ENCODE measurements at places on chromosomes 7 and 10. TPM values are rescaled to one million over a fixed set of nuclear protein-coding genes. Genes with fewer than 3 reads are reported as not detected.

DNA sequence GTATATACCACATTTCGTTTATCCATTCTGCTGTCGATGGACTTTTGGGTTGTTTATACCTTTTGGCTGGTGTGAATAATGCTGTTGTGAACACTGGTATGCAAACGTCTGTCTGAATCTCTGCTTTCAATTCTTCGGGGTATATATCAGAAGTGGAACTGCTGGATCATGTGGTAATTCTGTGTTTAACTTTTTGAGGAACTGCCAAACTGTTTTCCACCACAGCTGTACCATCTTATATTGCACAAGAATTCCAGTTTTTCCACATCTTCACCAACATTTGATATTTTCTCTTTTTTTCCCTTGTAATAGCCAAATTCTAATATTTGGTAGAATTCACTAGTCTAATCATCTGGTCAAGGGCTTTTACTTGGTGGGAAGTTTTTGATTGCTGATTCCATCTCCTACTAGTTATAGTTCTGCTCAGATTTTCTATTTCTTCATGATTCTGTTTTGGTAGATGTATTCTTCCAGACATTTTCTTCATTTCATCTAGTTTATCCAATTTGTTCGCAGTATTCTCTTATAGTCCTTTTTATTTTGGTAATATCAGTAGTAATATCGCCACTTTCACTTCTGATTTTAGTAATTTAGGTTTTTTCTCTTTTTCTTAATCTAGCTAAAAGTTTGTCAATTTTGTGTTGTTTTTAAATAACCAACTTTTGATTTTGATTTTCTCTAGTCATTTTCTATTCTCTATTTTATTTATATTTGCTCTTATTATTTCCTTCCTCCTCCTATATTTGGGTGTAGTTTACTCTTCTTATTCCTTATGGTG, 271.2 kb downstream of the ZEB1 start:
- no peak for DNase-seq

Gene EN2
- not detected for total RNA-seq

DNA sequence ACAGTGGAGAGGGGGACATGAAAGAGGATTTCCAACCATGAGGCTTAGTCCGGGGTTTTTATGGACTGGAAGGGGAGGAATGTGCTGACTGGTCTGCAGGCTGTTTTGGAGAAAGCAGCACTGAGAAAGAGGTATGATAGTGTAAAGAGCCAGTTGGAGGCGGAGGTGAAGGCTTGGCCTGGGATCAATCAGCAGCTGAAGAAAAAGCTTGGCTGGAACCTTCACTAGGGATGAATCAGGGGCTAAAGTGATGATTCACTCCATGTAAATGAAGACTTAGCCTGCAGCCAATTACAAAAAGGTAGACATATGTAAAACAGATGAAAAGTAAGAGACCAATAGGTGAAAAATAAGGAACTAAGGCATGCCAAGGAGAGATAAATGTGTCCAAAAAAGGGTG, 1382.6 kb downstream of the GATA3 start:
- DNase-seq = peak; percentile 21

Gene PPP1R17
- not detected for total RNA-seq

DNA sequence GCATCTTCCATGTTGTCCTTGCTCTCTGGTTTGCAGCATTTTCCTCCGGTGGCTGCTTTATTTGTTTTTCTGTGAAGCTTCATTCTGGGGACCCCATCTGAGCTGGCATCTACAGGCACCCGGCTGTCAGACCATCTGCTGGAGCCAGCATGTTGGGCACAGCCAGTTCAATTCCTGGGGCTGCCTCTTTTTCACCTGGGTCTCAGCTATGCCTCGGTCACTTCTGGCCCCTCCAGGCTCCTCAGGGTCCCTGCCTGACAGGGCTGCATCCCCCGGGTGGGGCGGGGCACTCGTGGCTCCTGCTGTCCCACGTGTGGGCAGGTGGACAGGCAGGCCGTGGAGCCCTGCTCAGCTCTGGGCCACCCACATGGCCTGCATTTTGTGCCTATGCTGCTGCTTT, 8.1 kb downstream of the SCART1 start:
- no peak for DNase-seq

Gene MACC1
- total RNA-seq = 0.11 TPM

Gene BTBD16
- total RNA-seq = not detected

DNA sequence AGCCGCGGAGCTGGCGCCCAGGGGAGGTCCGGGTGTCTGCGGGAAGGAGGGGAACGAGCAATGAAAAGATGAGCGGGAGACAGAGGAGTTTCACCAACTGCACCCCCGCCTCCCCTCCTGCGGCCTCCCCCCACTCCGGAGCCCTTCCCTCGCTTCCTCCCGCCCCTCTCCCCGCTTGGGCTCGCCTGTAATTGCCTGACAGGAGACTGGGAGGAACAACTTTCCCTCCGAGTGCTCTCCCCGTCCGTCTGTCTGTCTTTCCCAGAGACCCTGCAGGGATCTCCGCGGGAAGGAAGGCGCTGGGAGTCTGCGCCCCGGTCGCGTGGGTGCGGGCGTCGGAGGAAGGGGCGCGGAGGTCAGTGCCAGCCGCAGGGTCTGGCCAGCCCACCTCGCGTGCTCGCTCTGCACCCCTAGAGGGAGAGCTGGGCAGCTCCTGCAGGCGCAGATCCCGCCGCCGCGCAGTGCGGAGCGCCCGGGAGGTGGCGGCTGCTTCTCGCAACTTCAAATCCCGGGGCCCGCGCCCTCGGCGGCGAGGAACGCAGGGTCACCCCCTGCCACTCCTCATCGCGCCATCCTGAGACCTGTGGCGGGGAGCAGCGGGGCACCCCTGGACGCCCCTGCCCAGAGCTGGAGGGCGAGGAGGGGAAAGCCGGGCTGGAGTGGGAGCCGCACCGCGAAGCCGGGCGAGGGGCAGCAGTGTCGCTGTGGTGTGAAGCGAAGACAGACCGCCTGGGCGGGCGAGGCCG, 511 bp upstream of the NRP1 start:
- DNase-seq = peak; percentile 93

GRCh38 chr10:58854811-58855210, 321.6 kb upstream of the PHYHIPL start:
- DNase-seq = no peak

DNA sequence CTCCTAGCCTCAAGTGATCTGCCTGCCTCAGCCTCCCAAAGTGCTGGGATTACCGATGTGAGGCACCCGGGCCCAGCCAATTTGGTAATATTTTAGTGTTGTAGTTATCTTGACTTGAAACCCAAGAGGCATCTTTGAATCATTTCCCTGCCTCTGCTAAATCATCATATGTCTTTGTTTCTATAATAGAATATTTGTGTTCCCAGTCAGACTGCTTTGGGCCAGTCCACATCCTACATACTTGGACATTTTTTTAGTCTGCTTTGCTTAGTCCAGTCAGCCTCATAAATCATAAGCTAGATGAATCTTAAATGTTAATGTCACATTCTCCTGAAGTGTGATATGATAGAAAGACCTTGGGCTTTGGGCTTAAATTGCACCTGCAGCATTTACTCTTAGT, 5.9 kb downstream of the STAM start:
- DNase-seq = peak; percentile 68

DNA sequence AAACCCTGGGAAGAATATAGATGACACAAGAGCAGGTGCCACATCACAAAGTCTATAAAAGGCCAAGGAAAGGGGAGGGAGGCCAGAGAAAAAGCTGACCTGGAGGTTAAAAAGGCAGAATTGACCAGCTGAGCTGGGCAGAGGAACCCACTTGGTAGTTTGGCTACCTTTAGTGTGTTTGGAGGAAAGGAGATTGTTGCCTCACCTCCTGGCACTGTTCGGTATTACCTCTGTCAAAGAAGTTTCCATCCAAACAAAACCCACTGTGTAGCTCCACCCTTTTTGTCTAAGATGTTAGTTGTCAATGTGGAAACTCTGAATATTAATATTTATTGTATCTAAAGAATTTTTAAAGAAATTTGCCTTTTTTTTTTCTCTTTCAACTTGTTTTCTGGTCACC, 23.4 kb downstream of the ENTPD7 start:
- DNase-seq = peak; percentile 20

- peak; percentile 44 for DNase-seq
These were observed 78.1 kb downstream of the ARL4A start for GRCh38 chr7:12765431-12766100.

- peak; percentile 96 for DNase-seq
These were observed 10.0 kb downstream of the KLF6 start for GRCh38 chr10:3774814-3775695.

Gene NKX1-2
- total RNA-seq = not detected

DNA sequence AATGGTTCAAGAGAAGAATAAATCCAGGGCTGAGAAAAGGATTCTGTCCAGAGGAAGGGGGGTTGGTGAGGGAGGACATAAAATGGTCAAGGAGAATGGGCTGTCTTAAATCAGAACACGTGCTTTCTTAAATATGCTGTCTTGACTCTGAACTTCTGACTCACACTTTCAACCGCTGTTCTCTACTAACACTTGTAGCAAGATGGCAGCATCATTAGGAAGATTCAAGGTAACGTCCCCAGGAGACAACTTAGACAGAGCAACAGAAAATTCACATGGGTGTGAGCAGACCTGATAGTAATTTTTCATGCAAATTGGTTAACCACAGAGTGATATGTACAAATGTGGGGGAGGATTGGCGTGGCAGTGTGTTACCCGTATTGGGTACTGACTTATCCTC, 126.8 kb upstream of the GALNT17 start:
- DNase-seq = no peak

GRCh38 chr10:86291616-86292340, 74.8 kb downstream of the GRID1 start:
- no peak for DNase-seq

DNA sequence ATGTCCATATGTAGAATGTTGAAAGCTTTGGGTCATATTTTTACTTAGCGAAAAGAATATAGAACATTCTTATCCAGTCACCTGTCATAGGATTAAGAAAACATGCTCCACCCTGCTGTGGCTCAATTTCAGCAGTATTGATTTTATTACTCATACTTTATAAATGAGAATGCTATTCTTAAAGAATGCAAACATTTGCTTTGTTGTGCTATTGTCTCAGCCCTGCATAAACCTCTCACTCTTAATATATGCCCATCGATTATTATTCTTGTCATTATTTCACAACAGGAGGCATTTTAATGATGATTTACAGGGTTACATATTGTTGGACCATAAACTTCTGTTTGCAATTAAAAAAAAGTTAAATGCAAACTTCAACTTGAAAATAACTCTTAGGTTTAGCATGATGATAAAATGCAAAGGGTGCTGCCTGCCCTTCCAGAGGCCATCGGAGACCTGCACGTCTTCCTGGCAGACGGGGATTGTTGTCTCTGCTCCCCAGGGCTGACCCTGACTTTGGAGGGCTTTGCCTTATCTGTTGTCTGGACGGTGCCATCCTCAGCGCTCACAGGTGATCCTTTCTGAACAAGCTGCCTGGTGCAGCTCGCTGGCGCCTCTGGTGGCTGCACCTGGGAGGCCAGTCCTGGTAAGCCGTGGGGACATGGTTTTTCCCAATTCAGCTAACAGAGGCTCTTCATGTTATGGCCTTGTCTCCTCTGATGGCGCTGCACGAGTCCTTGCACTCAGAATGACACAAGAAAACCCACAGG, 50.0 kb upstream of the SHH start:
- no peak for DNase-seq

Gene IL2RA
- total RNA-seq = not detected

- no peak for DNase-seq
These were observed 19.6 kb upstream of the CDHR3 start for GRCh38 chr7:105943486-105943885.

Gene PRTFDC1
- 11.4 TPM for total RNA-seq

- DNase-seq = no peak
These were observed 484.0 kb upstream of the FZD8 start for GRCh38 chr10:36126076-36126475.

Gene BNIP3
- 423 TPM for total RNA-seq

All from GM23248 (cell line).